ENCODE measurements at places on chromosomes 5 and 9.

- DNase-seq: no peak
Measured at GRCh38 chr9:33469891-33470290, 3.8 kb downstream of the NOL6 start.

GRCh38 chr5:136810261-136810801 lies 445.0 kb upstream of the TRPC7 start:
- DNase-seq: no peak

- DNase-seq: no peak
Measured at GRCh38 chr9:102403514-102403913, 591.6 kb upstream of the CYLC2 start.

GRCh38 chr9:36637491-36638270 lies 65.0 kb downstream of the MELK start:
- no peak for DNase-seq

DNA sequence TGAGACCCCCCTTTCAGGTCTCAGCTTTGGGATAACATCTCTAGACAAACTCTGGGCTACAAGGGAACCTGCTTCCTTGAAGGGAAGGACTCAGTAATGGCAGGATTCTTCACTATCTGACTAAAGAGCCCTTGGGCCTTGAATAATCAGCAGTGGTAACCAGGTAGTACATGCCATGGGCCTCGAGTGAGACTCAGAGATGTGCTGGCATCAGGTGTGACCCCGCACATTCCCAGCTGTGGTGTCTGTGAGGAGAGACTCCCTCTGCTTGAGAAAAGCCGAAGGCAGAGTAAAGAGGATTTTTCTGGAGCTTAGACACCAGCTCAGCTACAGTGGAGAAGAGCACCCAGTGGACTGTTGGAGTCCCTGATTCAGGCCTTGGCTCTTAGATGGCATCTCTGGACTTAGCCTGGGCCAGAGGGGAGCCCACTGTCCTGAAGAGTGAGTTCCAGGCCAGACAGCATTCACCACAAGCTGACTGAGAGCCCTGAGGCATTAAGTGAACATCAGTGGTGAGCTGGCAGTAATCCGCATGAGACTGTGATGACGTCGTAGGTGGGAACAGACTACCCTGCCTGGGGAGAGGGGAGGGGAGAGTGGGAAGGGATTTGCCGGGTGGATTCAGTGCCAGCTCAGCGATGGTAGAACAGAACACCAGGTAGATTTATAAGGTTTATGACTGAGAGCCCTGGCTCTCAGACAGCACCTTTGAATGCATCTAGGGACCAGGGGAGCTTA lies 5.3 kb upstream of the ZNF782 start:
- DNase-seq: no peak

DNA sequence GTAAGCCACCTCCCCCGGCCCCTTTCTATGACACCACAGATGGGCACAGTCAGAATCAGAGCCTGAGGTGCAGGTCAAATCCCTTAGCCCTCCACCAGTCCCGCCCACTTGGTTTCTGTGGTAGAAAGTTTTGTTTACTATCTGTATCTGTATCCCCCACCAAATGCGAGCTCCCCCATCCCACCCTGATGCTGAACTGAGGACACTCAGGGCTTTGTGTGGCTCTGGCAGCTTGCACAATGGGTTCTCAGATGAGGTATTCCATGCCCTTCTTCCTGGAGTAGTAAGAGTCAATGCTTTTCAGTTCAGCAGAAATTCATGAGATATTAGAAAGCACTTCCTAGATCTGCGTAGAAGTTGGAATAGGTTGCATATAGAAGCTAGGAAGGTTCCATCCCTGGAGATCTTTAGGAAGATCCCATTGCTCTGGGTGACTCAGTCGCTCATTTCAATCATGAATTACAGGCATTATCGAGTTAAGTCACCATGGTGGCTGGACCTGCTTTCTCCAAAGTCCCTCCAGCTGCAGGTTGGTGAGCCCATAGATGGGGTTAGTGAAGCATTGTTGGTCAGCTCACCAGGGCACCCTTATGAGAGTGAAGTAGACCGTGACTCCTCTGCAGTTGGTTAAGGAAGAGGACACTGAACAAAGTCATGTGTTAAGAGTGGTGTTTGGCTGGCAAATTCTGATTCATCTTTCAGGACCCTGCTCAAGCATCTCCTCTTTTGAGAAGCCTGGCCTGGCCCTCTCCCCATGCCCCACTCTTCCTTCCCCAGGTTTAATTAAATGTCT lies 10.6 kb upstream of the KCNIP1 start:
- DNase-seq: no peak

DNA sequence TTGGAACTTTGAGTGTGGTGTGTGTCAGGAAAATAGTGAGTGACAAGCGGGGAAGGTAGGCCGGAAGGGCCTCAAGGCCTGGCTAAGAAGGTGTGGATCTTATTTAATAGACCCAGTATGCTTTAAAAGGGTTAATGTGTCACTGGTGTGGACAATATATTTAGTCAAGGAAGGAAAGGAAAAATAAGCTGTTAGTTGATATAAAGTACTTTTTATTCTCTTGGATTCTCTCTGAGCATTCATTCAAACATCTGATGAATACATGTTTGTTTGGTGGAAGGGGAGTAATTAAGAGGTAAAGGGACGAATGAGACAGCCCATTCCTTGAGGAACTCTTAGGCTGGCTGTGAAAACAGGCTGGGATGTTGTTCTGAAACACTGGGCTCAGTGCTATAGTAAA lies 98.9 kb downstream of the MELK start:
- no peak for DNase-seq

- no peak for DNase-seq
Measured at GRCh38 chr5:179161901-179162300, 101.7 kb downstream of the ZNF354C start.

DNA sequence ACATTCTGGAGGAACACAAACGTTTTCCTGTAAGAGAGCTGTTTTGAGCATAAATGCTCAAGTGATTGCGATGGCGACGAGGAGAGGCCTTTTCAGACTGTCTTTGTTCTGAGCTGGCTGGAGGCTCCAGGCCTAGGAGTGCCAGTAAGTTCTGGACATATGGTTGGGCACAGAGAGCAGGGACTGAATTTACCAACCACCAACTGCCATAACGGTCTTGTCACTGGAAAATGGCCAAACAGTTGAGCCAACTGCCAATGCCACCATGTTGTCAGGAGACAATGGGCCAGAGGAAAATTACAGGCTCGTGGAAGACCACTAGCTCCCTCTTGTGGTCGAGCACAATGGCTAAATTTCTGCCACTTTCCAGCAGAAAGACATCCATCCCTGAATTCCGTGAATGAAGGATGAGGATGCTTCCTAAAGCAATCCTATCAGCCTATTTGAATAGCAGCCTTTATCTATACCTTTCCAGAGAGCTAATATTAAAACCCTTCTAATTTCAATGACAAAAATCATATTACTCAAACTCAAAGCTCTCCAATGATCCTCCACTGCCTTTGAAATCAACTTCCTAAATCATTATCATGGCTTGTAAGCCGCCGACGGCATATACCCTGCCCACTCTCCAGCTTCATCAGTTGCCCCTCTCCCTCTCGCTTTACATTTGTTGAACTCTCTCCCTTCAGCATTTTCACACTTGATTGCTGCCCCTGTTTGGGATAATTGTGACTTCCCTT lies 66.9 kb upstream of the GLIS3 start:
- DNase-seq: no peak

DNA sequence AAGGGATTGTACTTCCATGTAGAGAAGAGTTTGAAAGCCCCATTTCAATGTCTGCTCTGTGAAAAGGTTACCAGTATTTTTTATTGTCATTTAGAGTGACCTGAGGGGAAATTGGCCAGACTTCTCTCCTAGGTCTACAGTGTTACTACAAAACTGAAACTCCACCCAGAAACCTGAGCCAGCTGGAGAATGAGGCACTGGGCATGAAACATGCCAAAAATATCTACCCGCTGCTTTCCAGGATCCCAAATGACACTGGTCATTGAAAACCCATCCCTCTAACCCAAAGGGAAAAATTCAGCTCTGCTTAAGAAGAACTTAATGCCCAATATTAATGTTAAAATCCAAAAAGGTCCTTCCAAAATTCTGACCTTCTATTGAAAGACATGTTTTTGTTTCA lies 99.2 kb upstream of the TRIM32 start:
- DNase-seq: no peak

DNA sequence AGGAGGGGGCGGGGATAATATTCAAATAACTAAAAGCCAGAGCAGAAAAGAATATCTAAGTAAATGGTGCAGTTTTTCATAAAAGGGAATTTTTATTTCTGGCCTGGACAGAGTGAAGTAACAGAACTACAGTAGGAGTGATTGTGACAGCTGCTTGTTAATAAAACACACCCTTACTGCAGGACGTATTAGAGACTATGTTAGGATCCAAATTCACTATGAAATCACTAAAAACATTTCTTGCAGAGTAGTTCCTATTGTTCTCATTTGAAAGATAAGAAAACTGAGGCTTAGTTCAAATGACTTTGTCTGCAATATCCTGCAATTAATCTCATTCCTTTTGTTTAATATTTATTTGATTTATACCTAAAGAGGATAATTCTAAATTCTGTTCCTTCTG lies 39.5 kb downstream of the FAM174A start:
- DNase-seq: no peak

DNA sequence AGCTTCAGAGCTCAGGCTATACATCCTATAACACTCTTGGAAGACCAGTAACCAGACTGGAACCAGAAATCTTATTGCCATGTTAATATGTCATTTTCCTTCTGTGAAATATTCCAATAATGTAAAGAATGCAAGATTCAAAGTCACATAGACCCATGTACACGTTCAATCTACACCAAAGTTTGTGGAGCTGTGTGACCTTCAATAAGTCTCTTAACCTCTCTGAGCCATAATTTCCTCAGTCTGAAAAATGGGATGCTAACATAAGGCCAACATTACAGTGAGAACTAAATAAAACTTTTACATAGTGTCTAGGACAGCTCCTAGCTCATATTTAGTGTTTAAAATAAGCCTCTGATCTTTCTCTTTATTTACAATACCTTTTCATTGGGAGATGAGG lies 70.4 kb downstream of the ARRDC3 start:
- no peak for DNase-seq

GRCh38 chr5:150999704-151000442 lies 20.5 kb upstream of the GPX3 start:
- no peak for DNase-seq

GRCh38 chr9:83706676-83707517 lies 861 bp downstream of the UBQLN1 start:
- DNase-seq: no peak

DNA sequence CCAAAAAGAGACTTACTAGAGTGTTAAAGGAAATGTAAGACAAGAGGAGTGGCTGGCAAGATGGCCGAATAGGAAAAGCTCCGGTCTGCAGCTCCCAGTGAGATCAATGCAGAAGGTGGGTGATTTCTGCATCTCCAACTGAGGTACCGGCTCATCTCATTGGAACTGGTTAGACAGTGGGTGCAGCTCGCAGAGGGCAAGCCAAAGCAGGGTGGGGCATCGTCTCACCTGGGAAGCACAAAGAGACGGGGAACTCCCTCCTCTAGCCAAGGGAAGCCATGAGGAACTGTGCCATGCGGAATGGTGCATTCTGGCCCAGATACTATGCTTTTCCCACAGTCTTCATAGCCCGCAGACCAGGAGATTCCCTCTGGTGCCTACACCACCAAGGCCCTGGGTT lies 308.7 kb downstream of the AGTPBP1 start:
- no peak for DNase-seq

DNA sequence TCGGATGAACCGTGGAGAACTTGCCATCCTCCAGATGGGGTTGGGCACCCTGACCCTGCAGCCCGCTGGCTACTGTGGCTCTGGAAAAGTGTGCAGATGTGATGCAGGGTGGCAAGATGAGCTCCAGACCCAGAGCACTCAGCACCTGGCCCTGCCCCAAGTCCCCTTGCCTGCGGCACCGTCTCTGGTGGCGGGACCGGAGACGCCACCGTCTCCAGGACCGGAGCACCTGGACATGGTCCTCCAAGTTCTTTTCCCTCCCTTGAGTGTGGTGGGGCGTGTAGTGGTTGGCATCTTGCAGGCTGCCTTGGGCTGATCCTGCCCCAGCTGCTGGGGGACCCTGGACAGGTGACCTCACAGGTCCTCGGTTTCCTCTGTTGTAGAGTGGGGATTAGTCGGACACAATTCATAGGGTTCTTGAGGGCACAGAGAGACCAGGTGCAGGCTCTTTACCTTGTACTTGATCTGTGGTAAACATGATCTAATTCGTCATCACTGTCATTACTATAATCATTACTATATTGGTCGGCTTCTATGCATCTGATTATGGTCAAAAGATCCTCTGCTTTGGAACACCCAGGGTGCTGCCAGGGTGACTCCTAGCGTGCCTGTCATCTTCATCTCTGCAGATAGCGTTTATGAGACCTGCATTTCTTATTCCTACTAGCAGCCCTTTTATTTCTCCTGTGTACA lies 83.5 kb downstream of the COL5A1 start:
- DNase-seq: no peak

- DNase-seq: no peak
Measured at GRCh38 chr9:99824378-99825171, 2.9 kb downstream of the NR4A3 start.

Measured in GM12878 (cell line).